ENCODE measurements at places on chromosomes 1 and 21. TPM values are rescaled to one million over a fixed set of nuclear protein-coding genes. Genes with fewer than 3 reads are reported as not detected.

Gene SPRR2E
- total RNA-seq, result not detected

Gene DIO1
- not detected for total RNA-seq

Gene SPRR1A
- total RNA-seq, result not detected

Gene FOXD2
- total RNA-seq, result 0.24 TPM

All from hair follicle dermal papilla cell (primary cell).